ENCODE measurements at places on chromosomes 1 and 21.
A peak's percentile ranks its signal among the peaks of the same experiment; 100 is the strongest.

- no peak for DNase-seq
Measured at GRCh38 chr1:179803918-179804317, 60.8 kb downstream of the FAM163A start.

- no peak for DNase-seq
Measured at GRCh38 chr21:43602266-43603232, 56.7 kb downstream of the HSF2BP start.

GRCh38 chr21:44926331-44927101 lies 5.8 kb upstream of the ITGB2 start:
- DNase-seq: peak; percentile 84

DNA sequence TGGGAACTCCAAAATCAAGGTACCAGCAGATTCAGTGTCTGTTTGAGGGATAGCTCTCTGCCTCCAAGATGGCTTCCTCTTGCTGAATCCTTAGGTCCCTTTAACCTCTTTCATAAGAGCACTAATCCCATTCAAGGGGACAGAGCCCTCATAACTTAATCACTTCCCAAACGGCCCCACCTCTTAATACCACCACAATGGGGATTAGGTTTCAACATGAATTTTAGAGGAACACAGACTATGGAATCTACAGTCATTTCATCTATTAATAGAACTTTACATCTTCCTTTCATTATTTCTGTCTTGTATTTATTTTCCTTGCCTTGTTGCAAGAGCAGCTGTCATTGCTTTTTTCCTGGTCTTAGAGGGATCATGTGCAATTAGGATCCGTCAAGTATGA lies 30.3 kb downstream of the HOOK1 start:
- DNase-seq: no peak

DNA sequence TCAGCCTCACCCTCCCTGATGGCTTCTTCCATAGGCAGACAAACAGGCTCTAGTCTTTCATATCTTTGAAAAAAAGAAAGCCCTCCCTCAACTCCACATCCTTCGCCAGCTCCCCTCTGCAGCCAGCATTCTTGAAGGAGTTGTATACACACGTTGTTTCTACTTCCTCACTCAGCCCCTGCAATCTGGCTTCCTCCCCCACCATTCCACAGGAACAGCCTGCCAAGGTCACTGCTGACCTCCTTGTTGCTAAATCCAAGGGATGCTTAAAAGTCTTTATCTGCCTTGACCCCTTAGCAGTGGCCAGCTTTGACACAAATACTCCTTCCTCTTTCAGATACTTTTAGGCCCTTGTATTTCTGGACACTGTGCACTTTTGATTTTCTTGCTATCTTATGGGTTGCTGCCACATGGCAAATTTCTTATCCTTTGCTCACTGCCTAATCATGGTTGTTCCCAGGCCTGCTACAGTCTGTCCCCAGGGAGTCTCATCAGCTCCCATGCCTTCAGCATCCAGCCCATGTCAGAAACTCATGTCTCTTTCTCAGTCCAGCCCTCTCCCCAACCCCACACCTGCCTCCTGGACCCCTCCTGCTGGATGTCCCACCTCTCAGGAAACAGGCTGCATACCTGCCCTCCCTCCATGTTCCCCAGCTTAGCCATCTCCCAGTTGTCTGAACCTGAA lies 8.3 kb downstream of the FAM229A start:
- DNase-seq: no peak

- no peak for DNase-seq
Measured at GRCh38 chr1:227915564-227916553, 31.9 kb downstream of the WNT9A start.

DNA sequence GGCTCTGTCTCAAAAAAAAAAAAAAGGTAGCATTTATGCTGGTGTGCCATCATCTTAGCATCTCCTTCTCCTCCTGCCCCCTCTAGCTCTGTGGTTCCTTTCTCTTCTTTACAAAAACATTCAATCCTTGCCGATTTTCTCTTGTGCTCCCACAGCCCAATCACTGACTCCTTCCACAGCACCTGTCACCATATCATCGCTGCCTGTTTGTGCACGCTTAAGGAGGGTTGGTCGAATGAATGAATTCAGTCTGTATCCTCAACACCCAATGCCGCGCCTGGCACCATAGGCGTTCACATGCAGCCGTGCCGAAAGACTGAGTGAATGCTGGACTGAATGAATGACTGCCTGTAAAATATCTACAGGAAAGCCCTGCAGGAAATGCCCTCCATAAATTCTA lies 7.9 kb downstream of the RNU5D-1 start:
- peak; percentile 48 for DNase-seq

- DNase-seq: no peak
Measured at GRCh38 chr21:35796844-35797243, 263.5 kb downstream of the SETD4 start.

DNA sequence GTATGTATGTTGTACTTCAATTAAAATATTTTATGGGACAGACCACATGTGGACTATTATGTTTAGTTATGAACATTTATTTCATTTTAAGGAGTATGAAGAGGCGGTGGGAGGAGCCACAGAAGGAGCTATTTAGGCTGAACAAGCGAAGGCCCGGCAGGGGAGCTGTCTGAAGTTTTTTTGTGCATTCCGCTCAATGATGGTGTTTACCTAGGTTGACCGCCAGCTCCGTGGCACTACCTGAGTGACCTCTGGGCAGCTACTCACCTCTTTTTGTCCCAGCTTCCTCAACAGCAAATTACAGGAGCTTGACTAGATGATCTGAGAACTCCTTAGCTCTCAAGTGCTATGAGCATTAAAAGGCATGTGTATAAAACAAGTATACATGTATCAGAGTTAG lies 32.7 kb upstream of the C1orf198 start:
- no peak for DNase-seq

DNA sequence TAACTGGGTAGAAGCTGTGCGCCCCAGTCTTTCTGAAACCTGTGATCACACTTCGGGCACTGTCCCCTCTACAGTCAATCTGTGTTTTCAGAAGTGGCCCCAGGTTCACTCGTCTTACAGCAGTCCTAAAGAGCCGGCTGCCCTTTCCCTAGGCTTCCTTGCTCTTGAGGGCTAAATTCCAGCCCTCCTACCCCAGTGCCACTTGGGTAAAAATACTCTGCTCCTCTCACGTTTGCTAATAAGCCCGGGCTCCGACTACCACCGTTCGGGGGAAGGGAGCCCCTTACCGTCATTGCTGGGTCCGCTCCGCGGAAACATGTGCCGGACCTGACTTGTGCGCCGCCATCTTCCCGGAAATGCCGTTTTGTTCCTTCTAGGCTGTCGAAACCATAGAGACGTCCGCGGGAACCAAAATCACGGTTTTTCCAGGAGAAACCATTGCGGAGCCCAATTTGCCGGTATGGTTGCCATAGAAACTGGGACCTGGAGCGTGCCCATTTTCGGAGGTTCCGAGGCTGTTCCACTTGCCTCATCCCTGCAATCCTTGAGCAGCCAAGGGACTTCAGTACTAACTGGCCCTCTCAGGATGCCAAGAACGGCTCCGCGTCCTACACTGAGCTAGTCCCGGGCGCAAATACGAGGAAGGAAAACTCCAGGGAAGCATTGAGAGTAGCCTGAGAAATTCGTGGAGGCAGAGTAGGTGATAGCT lies at the start of gene GPATCH4:
TSS of gene GPATCH4 (minus strand) at position 358 of the 709 bp plus-strand sequence.
- peak; percentile 85 for DNase-seq

DNA sequence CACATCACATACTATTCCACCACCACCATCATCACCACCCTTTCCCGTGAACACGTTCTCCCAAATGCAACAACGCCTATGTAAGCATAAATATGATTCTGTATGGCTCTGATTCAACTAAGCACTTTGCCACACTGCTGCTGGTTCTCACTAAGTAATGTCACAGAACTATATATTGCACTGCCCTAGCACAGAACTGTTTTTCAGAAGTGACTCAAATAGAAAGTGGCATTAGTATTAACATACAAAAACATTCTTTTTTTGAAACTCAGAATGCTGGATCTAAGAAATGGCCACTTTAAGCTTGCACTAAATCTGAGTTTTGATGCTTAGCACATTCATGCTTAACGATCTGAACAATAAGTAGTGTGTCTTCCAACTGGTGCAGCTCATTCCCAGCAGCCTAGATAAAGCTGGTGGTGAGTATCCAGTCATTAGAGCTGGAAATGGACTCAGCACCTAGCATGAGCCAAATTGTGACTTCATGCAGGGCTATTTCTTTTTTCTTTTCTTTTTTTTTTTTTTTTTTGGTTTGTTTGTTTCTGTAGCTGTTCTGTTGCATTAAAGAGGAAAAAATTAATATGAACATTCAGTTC lies 46.2 kb upstream of the ZC3H11B start:
- DNase-seq: no peak

- DNase-seq: no peak
Measured at GRCh38 chr1:228445490-228445842, 28.8 kb upstream of the TRIM17 start.

GRCh38 chr1:113226148-113226547 lies 153.2 kb downstream of the LRIG2 start:
- DNase-seq: no peak

DNA sequence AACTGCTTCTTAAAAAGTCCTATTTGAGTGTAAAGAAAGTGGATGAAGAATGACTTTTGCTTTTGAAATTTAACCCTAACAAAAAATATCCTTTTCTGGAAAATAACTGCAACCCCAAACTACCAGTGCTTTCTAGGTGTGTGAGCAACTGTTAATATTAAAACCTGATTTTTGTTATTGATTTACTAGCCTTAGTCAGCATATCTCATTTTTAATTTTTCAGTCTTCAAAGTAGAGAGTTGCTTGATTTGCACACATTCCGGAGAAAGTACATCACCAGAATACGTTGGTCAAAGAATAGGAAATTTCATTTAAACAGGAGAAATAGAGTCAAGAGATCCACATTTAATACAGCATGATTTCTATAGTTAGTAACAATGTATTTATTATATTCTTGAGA lies 141.8 kb upstream of the ADAMTS5 start:
- no peak for DNase-seq

DNA sequence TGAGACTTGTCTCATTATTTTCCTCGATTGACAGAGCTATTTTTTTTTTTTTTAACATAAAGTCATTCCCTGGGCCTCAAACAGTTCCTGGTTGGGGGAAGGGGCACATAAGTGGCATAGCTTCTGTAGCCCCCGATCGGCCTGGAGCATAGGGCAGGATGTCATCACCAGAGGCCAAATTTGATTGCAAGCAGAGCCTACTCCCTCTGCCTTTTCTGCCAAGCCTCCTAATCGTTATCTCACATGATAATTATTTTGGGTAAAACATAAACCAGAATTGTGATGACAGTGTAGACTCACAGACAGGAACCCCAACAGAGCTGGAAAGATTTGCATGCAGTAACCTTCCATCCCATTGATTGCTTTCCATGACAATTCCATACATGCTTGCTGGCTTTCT lies 404.8 kb downstream of the PCP4 start:
- no peak for DNase-seq

GRCh38 chr1:58905126-58905490 lies 121.3 kb upstream of the JUN start:
- no peak for DNase-seq

DNA sequence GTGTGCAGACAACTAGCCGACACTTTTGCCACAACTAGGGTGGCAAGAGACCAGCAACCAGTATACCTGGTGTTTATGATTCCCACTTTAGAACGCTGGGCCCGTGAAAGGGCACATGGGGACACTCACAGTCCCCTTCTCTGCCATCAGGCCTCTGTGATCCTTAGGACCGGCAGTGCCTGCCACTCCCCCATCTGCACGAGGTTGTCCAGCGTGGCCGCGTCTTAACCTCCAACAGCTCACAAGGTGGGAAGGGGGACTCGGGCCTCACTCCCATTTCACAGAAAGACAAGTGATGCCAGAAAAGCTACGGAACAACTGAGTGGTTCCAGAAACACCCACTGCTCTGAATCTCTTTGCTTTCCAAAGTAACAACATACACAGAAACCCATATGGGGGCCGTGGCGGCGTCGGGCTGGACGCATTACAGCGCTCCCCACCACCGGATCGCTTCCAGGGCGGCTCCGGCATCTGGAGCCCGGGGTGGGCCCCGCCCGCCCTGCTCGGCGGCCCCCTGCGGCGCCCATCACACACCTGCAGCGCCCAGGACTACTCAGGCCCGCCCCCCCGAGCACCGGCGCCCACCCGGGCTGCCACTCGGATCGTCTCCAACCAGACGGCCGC lies 1.0 kb downstream of the ZNF496 start:
- DNase-seq: no peak

DNA sequence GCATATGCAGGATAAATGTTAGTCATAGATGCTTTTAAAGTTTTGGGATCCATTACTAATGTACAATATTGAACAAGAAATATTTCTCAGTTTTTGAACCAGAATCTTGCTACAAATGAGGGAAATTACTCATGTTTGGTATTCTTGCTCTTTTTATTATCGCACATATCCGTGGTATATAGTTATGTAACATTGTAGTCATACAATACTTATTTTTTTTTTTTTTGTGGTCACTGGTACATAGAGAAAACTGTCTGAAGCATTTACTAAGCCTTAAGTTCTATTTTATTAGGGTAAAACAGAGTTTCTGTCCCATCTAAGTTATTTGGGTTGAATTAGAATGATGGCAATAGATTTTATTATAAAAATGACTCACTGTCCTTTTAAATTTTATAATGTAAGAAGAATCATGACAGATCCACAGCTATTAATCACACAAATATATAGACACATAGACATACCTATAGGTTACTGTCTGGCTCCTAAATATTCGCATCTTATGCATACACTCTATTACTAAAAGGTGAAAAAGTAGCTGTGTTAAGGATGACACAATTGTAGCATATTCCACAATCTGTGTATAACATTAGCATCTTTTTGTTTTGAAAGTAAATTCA lies 18.0 kb upstream of the PRKAA2 start:
- no peak for DNase-seq

DNA sequence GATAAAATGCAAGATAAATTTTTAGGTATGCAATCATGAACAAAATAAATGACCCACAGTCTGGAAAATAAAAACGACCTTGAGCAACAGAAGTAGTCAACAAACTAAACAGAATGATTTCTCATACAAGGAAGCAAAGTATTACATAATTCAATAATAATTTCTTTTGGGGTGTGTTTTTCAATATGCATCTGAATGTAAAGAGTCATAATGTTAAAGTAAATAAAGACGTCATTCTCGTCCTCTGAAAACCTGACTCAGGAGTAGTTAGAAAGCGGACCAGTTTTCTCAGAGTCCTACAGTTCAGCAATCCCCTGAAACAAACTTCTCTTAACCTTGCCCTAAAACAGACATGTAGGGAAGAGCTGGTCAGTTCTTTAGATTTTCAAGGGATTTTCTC lies 18.6 kb downstream of the CDC42BPA start:
- DNase-seq: no peak

GRCh38 chr1:39344394-39345154 lies 140.1 kb downstream of the MACF1 start:
- no peak for DNase-seq

Measured in natural killer cell (primary cell).